ENCODE measurements at places on chromosomes 4 and X.

DNA sequence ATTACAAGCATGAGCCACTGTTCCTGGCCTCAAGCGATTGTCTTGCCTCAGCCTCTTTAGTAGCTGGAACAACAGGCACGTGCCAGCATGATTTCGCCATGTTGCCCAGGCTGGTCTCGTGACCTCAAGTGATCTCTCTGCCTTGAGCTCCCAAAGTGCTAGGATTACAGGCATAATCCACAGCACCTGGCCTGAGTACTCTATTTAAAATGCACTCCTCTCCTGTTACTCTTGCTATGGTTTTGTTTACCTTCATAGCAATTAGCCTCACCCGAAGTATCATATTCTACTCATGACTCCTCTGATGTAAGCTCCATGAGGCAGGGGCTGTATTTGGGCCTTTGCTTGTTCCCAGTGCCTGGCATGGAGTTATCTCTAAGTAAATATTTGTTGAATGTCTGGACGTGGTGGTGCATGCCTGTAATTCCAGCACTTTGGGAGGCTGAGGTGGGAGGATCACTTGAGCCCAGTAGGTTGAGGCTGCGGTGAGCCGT lies 92.5 kb upstream of the SLC34A2 start:
- no peak for DNase-seq

DNA sequence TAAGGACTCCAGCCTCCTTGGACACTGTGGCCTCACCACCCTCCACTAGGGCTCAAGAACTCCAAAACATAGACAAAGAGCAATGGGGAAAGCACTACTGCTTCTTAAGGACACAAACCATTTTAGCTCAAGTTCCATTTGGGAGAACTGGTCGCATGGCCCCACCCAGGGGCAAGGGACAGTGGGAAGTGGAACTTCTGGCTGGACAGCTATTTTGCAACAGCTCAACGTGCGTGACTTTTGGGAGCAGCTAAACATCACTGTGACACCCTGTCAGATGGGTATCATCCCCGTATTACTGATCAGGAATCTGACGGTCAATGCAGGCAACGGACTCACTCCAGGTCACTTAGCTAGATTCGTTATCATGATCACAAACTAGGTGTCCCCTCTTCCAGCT lies 9.0 kb upstream of the GLOD5 start:
- DNase-seq: no peak

GRCh38 chr4:137509855-137510282 lies 22.4 kb downstream of the PCDH18 start:
- DNase-seq: no peak

- DNase-seq: no peak
Observed at GRCh38 chr4:73704314-73705055, 35.9 kb upstream of the CXCL8 start.

DNA sequence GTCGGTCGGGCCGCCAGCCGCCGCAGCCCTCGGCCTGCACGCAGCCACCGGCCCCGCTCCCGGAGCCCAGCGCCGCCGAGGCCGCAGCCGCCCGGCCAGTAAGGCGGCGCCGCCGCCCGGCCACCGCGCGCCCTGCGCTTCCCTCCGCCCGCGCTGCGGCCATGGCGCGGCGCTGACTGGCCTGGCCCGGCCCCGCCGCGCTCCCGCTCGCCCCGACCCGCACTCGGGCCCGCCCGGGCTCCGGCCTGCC lies 213 bp downstream of the NFKB1 start:
- DNase-seq: no peak

DNA sequence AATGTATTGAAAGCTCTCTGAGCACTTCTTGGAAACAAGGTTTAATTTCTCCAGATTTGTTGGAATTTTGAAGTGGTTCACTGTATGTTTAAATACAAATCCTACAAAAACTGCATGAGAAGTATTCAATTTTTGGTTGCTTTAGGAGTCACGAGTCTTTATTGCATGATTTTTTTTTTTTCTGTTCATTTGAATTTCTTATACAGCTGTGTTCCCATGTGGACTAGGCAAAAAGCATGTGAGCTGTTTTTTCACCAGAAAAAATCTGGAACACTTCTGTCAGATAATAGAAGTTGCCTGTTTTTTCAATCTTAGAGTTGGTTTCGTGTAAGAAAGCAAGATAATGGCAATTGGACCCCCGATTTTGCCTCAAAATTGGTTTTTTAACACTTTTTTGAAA lies 66.4 kb downstream of the SLC9A6 start:
- no peak for DNase-seq

DNA sequence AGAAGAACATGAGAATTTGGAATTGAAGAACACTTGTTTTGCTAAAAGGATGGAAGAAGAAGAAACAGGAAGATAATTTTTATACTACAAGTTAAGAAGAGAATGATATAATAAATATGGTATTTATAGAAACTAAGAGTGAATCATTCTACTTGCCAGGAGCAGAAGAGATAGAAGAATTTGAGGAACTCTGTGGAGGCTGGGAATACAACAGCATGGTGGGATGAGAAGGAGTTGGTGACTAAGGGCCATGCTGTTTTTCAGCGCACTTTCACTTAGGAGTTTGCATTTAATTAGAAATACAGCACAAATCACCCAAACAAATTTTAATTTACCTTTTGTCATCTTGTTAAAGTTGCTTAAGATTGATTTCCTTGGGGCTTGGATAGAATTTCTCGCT lies 20.5 kb downstream of the HADH start:
- no peak for DNase-seq

DNA sequence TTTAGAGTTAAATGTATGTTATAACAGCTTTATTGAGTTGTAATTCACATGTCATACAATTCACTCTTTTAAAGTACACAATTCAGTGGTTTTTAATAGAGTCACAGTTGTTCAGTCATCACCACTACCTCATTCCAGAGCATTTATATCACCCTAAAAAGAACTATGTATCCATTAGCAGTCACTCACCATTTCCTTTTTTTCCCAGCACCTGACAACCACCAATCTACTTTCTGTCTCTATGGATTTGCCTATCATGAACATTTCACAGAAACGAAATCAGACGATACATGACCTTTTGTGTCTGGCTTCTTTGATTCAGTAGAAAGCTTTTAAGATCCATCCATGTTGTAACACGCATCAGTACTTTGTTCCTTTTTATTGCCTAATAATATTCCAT lies 52.9 kb upstream of the FRAS1 start:
- no peak for DNase-seq

DNA sequence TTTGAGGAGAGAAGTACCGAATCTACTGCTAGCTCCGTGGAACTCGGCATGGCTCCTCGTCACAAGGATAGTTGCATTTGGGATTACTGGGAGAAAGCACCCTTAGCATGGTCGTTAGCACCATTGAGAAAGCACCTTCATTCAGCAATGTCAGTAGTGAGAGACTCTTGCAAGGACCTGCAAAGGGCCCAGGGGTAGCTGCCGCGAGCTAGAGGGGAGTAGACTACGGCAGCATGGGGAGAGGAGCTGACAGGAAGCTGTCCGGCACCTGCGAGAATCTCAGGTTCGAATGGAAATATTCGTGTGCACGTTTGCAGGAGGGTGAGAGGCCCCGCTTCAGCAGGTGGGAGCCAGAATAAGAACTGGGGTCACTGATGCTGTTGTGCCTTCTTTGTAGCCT lies 20.2 kb downstream of the TLR10 start:
- DNase-seq: no peak

DNA sequence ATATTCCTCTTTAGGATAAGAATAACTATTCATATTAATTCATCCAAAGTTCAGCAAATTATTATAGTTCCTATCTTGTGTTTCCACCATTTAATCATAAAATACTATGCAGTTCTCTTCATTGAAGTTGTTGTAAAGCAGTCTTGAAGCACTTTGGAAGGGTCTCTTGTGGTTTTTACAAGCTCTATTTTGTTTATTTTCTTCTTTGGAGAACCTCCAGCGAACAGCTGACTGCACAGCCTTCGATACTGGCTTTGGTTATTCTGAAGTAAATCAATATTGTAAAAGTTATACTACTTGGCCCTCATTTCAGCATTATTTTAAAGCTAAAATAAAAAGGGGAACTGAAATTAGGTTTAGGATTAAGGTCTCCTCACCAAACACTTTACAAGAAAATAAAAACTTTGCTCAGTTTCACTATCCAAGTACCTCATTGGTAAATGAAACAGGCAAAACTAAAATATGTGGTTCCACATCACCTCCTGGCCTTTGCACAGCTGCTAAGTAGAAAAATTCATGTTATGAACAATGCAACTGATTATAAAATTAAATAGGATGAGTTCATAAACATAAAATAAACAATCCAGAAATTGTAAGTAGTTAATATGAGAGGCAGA lies 1629.2 kb upstream of the ADGRL3 start:
- DNase-seq: no peak

- DNase-seq: no peak
Observed at GRCh38 chr4:66704243-66704642, 841.1 kb downstream of the CENPC start.

- no peak for DNase-seq
Observed at GRCh38 chr4:139553751-139554641, 2.0 kb downstream of the SETD7 start.

DNA sequence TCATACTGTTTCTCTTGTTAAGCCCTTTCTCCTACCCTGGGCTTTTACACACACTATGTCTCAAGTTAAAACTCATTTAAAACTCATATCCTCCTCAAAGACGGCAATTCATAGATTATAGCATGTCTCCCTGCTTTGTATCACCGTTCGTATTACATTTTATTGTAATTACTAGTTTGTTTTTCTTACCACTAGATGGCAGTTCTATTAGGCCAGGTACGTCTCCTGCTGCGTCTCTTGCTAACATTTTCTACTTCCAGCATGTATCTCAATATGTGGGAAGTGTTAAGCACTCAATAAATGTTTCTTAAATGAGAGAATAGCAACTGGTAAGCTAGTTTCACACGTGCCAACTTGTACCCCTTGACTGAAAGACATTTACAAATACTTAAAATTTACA lies 450.3 kb upstream of the PCDH7 start:
- no peak for DNase-seq

- no peak for DNase-seq
Observed at GRCh38 chr4:184818216-184818564, 7.6 kb downstream of the ACSL1 start.

GRCh38 chr4:13990596-13991589 lies 363.4 kb upstream of the BOD1L1 start:
- DNase-seq: no peak

DNA sequence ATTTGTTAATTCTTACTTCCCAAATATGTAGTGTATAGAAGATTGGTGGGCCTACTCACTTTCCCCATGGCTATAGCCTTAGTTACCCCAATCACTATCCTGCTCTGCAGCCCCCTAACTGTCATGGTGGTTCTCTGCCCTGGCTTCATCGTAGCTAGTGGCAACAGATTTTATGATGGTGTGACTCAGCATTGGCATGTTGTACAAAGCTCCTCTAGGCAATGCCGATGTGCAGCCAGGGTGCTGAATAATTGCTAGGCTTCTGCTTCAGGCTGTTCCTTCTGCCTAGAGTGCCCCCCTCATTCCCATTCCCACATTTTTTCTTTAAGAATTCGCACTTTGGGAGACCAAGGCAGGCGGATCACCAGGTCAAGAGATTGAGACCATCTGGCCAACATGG lies 35.2 kb downstream of the AFF2 start:
- no peak for DNase-seq

DNA sequence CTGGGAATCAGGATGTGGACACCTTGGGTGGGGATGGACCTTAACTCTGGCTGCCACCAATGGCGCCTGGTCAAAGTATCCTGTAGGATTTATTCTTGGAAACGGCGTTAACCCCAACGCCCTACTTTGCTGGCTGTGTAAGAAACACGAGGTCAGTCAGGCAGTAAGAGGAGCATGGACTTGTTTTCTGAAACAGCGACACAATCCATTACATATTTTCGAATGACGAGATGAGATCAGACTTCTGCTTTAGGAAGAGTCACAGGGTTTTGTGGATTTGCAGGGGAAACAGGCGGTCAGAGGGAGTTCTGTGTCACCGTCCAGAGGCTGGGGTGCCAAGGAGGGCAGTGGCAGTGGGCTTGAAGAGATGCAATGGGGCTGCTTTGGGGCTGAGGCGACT lies 92.2 kb downstream of the TBL1X start:
- no peak for DNase-seq

- no peak for DNase-seq
Observed at GRCh38 chr4:121189326-121190215, 25.4 kb upstream of the TNIP3 start.

- DNase-seq: no peak
Observed at GRCh38 chrX:46611658-46612362, 38.2 kb downstream of the CHST7 start.

- DNase-seq: no peak
Observed at GRCh38 chr4:101357751-101358150, 10.4 kb upstream of the PPP3CA start.

- DNase-seq: peak; percentile 52
Observed at GRCh38 chr4:98658287-98659105, at the start of gene TSPAN5. Gene TSPAN5, minus strand, starts transcription at chr4:98658611.

- DNase-seq: no peak
Observed at GRCh38 chr4:171947400-171947799, 134.2 kb downstream of the GALNTL6 start.

- peak; percentile 6 for DNase-seq
Observed at GRCh38 chrX:44400588-44400987, 57.1 kb upstream of the EFHC2 start.

GRCh38 chr4:101104312-101105052 lies 242.8 kb downstream of the PPP3CA start:
- no peak for DNase-seq

DNA sequence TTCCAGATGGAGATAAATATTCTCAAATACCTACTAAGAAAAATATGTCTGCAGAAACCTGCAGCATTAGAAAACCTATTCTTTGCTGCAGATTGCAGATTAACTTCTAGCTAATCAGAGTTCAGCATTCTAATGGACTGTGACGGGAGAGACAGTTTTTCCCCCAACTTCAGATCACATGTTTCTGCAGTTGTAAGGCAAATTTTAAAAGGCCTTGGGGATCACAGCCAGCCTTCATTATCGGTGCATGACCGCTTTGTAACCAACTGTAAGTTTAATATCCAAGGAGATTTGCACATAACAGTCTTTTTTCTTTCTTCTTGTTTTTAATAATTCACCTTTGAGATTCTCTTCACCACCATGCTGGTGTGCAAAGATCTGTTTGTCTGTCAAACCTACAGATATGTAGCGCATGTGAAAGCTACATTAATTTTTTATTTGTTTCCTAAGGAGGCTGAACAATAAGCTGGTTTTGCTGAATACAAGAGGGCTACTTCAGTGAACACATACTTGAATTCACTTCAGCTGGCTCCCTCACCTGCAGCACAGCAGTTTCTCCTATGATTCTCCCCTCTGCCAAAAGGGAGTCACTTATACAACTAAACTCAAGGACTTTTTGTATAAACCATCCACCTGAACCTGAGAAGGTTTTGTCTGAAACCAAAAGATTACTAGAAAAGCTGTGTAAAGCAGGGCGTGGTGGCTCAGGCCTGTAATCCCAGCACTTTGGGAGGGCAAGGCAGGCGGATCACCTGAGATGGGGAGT lies 488.5 kb downstream of the RPA4 start:
- DNase-seq: no peak
